RPMI8226 (cell line): ENCODE measurements at places on chromosomes 1 and 21.

- no peak for DNase-seq
Observed at GRCh38 chr1:46220808-46221207, 17.7 kb downstream of the LURAP1 start.

GRCh38 chr1:203791498-203791897, 3.9 kb upstream of the ZBED6 start:
- no peak for DNase-seq

GRCh38 chr1:161799792-161800191, 33.7 kb downstream of the ATF6 start:
- DNase-seq = no peak

GRCh38 chr1:78665809-78666208, 16.2 kb downstream of the IFI44 start:
- no peak for DNase-seq

- DNase-seq = no peak
Observed at GRCh38 chr1:196896355-196896754, 8.5 kb downstream of the CFHR4 start.

DNA sequence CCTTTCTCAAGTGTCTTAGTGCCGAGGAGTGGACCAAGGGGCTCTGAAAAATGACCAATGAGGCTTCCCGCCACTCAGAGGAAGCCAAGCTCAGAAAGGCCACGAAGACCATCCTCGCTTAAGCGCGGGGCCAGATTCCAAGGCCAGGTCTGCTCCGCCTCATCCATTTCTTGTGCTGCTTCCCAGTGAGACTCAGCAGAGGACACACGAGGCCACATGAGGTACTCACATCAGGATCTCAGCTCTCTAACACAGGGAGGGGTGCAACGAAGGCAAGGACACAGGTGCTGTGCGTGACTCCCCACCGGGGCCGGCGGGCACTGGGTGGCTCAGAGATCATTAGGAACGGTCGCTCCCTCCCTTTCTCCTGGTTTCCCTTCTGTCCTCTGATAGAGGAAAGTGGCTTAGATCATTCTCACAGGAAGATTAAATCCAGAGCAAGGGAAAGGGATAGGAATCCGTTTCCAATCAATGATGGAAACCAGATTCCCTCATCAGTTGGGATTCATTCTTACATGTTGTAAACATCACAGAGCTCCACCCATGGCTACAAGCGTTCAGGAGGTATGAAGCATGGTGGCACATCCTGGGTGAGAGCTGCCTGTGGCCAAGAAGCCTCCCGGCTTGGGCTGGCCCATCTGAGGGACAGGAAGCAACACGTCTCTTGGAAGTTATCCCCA, 46.7 kb downstream of the CAPZB start:
- no peak for DNase-seq

- no peak for DNase-seq
Observed at GRCh38 chr1:245591346-245592188, 436.8 kb downstream of the KIF26B start.

- no peak for DNase-seq
Observed at GRCh38 chr1:92038695-92039346, 9.0 kb downstream of the EPHX4 start.

GRCh38 chr1:223540485-223541106, 124.9 kb downstream of the CAPN8 start:
- no peak for DNase-seq

GRCh38 chr1:36115931-36116330, 9.1 kb downstream of the COL8A2 start:
- DNase-seq = no peak

GRCh38 chr1:180927348-180927747, 14.7 kb downstream of the KIAA1614 start:
- no peak for DNase-seq

DNA sequence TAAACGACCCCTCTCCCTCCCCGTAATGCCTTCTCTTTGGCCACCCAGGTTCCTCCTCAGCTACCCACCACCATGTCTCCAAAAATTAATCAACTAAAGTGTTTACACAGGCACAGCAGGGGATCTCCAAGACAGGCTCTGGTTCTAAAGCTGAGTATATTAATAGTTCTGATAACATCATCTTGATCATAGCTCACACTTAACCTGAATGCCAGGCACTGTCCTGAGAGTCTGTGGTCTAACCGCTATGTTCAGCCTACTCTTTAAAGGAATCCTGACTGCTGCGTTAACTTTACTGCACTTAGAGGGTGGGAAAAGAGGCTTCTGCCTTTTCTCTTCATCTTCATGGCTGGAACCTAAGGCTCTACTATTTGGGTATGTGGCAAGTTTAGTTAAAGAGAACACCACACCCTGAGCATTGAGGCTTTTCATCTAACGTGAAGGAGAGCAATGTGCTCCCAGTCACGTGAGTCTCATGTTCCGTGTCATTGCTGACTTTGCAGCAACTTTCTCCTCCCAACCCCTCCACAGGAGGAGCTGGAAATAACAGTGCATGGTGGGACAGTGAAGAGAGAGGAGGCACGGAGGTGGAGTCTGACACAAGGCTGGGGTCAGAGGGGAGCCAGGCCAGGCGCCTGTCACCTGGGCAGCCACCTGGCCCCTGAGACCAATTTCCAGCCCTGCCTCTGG, 86.4 kb downstream of the FAM78B start:
- DNase-seq = peak; percentile 6

DNA sequence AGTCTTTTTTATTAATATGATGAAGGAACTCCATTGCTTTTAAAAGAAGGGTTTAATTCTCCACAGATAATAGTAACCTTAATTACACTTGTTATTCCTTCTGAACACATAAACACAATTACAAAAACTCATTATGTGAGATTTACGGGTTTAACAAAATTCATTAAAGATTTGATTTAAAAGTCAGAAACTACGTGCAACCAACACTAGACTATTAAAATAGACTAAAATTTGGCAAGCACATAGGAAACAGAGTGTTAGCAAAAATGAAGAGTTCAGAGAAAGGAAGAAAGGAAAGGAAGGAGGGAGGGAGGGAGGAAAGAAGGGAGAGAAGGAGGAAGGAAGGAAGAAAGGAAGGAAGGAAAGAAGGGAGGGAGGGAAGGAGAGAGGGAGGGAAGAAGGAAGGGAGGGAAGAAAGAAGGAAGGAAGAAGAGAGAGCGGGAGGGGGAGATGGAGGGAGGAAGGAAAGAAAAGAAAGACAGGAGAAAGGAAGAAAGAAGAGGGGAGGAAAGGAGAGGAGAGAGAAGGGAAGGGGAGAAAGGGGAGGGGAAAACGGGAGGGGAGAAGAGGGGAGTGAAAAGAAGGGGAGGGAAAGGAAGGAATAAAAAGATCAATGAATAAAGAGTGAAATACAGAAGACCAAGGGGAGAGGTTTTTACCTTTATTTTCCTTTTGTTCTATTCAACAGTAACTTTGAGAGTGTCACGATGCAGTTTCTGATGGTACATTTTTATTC, 123.4 kb upstream of the LYPLAL1 start:
- DNase-seq = no peak

DNA sequence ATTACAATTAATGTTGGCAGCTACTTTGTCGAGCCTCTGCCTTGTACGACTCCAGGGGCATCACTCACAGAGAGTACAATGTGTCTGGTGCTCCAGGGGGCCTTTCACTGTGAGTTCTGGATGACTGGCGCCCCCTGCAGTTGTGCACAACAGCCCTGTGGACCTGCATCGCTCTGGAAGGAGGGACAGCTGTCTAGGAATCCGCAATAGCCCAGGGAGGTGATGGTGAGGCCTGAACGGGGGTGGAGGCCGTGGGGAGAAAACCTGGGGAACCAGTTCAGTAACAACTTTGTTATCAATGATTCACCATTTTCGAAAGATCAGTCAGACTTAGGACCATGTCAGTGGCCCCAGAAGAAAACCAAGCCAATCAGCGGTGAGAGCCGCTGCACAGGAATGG, 189.1 kb downstream of the KAZN start:
- no peak for DNase-seq

GRCh38 chr21:41754479-41754891, 12.4 kb downstream of the RIPK4 start:
- no peak for DNase-seq

DNA sequence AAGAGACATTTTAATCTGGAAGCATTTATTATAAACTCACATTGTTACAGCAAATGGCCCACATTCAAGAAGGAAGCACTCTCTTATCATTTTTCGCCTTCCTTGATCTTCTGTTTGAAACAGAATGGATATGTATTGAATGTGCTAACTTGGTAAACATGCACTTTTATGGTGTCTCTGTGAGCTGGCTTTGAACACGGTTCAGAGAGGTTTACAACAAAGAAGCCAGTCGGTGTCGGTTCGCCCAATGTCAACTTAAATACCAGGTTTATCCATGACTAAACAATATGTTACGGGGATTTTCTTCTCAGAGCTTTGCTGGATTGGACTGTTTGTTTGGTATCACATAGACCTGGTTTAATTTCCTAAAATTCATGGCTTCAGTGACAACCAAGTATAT, 226.4 kb downstream of the TGFB2 start:
- no peak for DNase-seq

GRCh38 chr1:46278807-46279206, 24.6 kb downstream of the LRRC41 start:
- DNase-seq = no peak

DNA sequence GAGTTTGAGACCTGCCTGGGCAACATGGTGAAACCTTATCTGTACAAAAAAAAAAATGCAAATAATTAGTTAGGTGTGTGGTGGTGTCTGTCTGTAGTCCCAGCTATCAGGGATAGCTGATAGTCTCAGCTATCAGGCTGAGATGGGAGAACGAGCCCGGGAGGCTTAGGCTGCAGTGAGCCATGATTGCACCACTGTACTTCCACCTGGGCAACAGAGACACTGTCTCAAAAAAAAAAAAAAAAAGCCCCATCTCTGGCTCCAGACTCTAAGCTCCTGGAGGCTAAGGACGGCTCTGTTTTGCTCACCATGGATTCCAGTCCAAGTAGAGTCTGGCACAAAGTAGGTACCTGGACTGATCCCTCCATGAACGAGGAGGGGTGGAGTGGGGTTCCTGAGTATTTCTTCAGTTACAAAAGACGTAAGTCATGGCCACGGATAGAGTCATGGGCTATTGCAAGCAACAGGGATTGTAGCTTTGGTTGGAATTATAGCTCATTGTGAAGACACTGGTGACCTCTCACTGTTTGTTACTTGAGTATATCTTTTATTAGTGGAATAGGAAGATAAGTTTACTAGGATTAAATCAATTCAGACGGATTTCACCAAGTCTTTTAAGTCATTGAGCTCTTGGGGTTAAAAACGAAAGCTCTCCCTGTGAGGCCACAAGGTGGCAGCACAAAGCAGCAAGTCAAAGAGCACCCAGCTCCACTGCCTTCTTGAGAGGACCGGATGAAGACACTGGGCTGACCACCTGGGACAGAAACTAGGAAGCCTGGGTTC, 35.6 kb upstream of the TMEM61 start:
- DNase-seq = peak; percentile 88

DNA sequence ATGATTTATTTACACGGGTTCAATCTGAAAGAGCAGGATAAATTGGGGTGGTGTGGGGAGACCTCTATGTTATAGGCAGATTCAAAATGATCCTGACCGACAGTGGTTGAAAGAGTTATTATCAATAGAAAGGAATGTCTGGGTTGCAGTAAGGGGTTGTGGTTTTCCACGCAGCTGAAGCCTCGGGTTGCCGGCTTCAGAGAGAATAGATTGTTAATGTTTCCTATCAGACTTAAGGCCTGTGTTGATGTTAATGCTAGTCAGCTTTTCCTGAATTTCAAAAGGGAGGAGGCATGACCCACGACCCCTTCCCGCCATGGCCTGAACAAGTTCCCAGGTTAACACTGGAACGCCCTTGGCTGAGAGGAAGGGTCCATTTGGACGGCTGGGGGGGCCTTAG, 2.2 kb upstream of the UBE2J2 start:
- no peak for DNase-seq

DNA sequence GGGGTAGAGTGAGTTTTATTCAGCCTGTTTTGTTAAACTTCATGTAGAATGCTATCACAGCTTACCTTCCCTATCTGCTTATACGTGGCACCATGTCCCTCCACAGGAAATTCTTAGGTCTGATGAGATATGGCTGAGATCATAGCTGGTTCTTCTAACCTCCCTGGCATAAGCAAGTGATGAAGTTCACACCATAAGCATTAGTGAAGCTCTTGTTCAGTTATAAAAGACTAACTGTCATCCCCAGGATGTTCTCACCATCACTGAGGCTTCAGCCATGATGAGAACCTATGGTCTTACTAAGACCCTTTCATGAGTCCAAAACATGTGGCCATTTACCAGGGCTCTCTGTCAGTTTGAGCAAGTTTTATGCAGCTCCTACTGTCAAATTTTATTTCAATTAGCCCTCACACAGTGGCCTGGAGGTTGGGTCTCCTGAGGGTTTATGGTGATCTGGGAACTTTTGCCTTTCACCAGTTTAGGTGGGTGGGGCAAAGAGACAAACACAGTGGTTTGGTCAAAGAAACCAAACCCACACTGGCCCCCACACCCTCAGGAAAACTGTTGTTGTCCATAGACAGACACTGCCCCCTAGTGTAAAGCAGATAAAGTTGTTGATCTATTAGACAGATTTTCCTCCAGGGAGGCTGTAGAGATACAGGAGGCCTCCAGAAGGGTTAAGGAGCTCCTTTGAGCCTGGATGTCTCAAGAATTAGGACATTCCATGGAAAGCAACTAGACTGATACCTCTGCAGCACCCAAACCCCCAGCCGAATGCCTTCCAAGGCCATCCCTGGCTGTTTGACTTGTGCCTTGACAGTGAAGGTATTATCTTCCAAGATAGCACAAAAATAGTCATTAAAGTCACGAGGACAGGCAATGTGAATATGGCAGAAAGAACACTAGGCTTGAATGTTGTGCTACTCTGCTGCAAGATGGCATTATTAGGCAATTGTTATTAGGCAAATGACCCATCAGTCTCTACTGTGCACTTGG, 5.0 kb downstream of the SLC22A15 start:
- peak; percentile 6 for DNase-seq

GRCh38 chr1:31593770-31594632, 17.7 kb downstream of the TINAGL1 start:
- peak; percentile 90 for DNase-seq

DNA sequence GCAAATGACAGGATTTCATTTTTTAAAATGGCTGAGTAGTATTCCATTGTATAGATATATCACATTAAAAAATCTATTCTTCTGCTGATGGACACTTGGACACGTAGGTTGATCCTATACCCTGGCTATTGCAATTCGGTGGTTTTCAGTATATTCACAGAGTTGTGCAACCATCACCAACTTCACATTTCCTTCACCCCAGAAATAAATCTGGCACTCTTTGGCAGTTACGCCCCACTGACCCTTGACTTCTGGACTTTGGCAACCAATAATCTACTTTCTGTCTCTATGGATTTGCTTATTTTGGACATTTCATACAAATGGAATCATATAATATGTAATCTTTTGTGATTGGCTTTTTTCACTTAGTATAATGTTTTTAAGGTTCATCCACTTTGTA, 35.9 kb downstream of the MAP3K7CL start:
- no peak for DNase-seq

GRCh38 chr1:147808025-147808424, 47.6 kb upstream of the GJA5 start:
- DNase-seq = no peak
